Stimulated activated CD4-positive, alpha-beta T cell treated with anti-CD3 and anti-CD28 coated beads, Interleukin-12 subunit alpha, Interleukin-12 subunit beta, amount 100 ng/mL, for 4 hours (primary cell): ENCODE measurements at places on chromosomes 7 and 10.

DNA sequence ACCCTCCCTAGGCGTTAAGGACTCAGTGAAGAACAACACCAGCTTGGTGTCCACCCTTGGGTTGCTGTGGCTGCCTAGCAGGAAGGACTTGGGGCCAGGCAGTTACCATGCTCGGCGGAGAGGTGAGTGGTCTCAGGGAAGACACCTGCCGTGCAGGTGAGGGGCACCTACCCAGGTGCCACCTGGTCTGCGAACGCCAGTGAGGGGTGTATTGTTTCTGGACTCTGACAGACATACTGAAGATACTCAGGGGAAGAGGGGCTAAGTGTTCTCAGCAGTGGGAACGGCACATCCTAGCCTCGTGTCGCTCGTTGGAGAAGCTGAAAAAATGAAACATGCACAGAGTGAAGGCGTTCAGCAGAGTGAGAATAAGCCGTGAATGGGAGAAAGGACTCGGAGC is 22.6 kb downstream of the DOCK1 start:
- no peak for DNase-seq

GRCh38 chr10:7432884-7433726 is 22.3 kb upstream of the SFMBT2 start:
- no peak for DNase-seq

DNA sequence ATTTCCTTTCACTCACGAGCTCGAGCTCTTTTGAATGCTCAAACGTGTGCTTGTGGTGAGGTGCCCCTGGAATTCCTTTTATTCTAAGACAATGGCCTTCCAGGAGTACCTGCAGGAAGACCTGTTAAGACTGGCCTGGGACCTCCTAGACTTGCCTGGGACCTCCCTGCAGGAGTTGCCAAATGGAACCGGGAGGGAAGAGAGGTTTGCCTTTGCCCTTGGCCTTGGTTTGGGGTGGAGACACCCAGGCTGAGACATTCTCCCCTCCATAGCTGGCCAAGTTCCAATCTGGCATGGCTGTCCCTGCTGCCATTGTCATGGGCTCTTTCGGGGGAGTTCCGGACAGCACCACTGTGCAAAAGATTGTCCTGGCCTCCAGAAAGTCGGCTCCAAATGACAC is 39.7 kb downstream of the DNAJB12 start:
- no peak for DNase-seq

GRCh38 chr10:3496138-3496537 is 288.9 kb downstream of the KLF6 start:
- no peak for DNase-seq

DNA sequence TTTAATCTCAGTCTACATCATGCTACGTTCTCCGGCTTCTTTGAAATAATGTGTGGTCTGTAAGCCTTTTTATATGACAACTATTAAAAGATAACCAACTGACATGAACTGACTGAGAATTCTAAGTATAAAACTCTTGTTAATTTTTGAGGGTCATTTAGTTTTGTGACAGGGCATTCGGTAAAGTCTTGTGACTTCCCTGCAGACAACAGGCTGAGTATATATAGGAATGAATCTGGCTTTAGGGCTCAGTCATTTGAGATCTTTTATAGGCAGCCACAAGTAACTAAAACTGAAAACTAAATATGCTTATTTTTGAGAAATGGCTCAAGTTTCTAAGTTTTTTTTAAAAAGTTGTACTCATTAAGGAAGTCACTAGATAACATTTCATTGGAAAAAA is 62.5 kb upstream of the SCIN start:
- DNase-seq = no peak

DNA sequence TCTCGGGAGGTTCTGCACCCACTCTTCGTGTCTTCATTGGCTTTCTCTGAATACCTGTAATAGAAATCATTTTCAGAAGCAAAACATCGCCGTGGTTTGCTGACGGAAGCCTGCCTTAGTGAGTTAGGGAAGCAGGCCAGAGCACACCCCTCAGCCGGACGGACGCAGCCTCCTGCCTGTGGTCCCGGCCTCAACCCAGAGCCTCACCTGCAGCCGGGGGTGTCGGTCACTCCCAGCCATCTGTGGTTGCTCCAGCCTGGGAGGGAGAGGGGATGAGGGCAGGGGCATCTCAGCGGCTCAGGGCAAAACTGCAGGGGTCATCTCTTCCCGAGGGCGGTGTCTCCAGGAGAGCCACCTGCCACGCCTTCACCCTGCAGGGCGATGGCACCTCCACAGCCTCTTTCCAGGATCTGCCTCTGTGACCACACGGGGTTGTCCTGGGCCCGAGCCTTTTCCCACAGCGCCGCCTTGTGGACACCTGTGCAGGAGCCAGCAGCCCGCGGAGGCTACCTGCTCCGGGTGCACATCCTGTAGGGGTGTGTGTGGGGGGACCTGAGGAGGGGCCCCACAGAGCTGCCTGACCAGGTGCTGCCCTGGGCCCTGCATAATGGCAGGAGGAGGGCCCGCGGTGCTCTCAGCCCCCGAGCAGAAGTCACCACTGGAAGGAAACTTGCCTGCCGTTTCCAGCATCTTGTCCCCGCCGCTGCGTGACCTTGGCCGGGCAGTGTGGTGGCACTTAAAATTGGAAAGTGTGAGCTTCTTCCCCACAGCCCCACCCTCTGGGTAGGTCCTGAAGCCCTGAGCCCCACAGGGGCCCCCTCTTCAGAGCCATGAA is 21.6 kb upstream of the AP5Z1 start:
- DNase-seq = peak; percentile 86

- no peak for DNase-seq
Observed at GRCh38 chr7:7793249-7793648, 74.8 kb upstream of the RPA3 start.

- no peak for DNase-seq
Observed at GRCh38 chr7:24110056-24110455, 173.9 kb upstream of the NPY start.

- no peak for DNase-seq
Observed at GRCh38 chr7:133419041-133419440, 166.2 kb downstream of the EXOC4 start.

DNA sequence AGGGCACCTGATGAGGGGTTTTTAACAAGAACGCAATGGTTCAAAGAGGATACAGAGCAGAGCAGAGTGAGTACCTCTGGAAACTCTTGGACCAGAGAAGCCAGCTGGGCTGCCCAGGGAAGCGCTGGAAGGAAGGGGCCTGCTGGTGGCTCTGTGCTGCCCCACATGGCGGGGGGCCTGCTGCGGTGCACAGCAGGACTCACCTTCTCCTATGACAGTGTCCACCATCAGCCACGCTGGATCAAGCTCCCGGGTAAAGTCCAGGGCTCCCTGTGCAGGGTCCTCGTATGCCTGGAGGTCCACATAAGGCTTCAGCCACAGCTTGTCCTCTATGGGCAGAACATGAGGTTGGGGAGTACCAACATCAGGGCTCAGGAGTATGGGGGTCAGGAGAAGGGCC is 12.5 kb downstream of the EPHA1 start:
- DNase-seq = no peak

- DNase-seq = no peak
Observed at GRCh38 chr10:129909531-129910256, 54.4 kb downstream of the EBF3 start.

GRCh38 chr7:1192171-1192676 is 32.2 kb upstream of the ZFAND2A start:
- DNase-seq = no peak
